ENCODE measurements at places on chromosomes 2 and 18.

- DNase-seq = no peak
Observed at GRCh38 chr2:177727577-177728398, 335.2 kb downstream of the AGPS start.

GRCh38 chr2:31533036-31533435 is 47.7 kb downstream of the SRD5A2 start:
- no peak for DNase-seq

- DNase-seq = no peak
Observed at GRCh38 chr18:5842653-5843052, 52.7 kb downstream of the TMEM200C start.

DNA sequence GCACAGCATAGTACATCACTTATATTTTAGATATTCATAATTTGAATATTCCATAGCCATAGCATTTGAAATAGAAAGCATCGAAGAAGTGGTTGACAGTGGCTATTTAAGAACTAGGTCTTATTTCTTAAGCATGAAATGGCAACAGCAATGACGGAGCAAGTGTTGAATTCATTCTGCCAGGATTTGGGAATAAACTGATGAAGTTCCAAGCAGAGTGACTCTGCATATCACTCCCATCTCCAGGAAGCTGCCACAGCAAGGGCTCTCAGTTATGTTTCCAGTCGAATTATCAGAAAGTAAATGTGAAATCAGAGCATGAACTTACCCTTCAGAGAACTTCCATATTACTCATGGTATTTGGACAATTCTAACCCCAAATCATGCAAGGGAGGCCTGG is 208.1 kb downstream of the IKZF2 start:
- DNase-seq = no peak

DNA sequence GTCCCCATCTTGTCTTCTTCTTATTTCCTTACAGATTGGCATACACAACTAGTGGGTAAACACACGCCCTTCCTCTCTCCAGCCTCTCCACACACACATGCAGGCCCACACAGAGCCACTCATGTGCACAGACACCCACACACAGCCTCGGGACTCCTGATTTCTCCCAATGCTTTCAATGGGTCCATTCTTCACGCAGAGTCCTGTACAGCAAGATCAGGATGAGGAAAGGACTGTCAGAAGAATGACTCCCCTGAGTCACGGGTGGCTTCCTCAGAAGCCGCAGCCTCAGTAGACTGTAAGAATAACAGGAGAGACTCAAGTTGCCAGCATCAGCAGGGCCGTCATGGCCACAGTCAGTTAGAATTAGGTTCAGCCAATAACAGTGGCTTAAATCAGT is 109.1 kb upstream of the GLI2 start:
- DNase-seq = no peak

DNA sequence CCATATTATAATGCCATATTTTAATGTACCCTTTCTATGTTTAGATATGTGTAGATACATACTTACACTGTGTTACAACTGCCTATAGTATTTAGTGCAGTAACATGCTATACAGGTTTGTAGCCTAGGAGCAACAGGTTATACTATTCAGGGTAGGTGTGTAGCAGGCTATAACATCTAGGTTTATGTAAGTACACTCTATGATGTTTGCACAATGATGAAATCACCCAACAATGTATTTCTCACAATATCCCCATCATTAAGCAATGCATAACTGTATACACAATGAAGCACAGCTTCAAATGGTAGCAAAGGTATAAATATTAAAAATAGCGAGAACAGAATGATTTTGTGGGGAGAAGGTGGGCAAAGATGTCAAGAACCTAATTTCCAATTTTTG is 117.8 kb downstream of the DYM start:
- peak; percentile 44 for DNase-seq

DNA sequence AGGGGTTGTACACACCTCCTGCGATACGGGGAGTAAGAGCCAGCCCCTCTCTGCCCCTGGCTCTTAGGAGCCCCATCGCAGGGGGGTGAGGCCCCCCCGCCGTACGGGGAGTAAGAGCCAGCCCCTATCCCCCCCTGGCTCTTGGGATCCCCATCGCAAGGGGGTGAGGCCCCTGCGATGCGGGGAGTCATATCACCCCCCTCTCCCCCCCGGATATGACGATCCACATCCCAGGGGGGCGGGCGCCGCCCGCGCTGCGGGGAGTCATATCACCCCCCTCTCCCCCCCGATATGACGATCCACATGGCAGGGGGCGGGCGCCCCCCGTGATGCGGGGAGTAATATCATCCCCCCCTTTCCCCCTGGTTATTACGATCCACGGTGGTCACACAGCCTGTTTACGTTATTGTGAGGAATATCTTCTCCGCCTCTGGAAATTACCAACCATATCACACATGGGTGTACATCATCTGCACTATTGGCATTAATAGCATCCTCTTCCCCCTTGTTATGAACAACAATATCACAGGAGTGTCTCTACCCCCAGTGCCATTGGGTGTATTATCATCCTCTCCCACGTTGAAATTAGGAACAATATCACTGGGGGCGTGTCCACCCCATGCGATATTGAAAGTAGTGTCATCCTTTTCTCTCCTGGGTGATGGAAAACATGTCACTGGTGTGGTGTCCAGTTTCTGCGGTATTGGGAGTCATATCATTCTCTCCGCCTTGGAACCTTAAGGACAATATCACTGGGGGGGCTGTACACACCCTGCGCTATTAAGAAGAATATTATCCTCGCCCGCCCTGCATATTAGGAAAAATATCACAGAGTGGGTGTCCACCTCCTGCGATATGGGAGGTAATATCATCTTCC is 24.7 kb upstream of the NAGK start:
- DNase-seq = no peak

- DNase-seq = no peak
Observed at GRCh38 chr2:218033208-218033589, 30.4 kb upstream of the TNS1 start.

GRCh38 chr2:238789317-238789806 is 58.5 kb upstream of the TWIST2 start:
- no peak for DNase-seq

DNA sequence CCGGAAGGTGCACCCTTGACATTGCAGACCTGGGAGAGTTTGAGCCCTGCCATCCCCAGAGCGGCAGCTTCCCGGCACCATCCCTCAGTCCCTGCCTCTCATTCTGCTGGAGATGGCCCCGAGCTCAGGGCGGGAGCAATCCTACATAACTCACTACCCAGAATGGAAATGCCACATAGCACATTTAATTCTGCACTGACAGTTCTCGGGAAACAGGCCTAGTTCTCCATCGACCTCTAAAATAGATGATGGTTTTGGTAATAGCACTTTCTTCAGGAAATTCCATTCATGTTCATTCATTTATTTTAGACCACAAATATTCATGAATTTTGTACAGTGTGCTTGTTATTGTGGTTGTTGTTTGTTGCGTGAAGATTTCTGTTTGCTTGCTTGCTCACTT is 92.9 kb upstream of the SLC14A2 start:
- no peak for DNase-seq

- DNase-seq = no peak
Observed at GRCh38 chr2:20015482-20016083, 3.1 kb upstream of the MATN3 start.

DNA sequence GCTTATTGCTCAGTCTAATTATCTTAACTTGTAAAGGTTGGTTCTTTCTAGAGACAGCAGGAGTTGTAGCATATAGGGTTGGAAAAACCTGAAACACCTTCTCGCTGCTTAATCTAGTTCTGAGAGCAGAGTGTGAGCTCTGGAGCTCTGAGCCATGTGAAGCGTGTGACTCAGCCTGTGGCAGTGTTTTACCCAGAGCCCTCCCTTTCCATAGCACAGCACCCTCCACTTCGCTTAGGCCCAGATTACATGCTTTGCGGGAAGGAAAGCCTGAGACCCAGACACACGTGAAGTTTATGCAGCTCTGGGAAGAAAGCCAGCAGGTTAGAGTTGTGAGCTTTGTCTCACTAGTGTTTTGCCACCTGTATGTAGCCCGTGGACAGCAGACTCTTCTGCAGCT is 74.5 kb downstream of the INPP4A start:
- DNase-seq = no peak

GRCh38 chr2:176747506-176747905 is 465.1 kb upstream of the HNRNPA3 start:
- no peak for DNase-seq

DNA sequence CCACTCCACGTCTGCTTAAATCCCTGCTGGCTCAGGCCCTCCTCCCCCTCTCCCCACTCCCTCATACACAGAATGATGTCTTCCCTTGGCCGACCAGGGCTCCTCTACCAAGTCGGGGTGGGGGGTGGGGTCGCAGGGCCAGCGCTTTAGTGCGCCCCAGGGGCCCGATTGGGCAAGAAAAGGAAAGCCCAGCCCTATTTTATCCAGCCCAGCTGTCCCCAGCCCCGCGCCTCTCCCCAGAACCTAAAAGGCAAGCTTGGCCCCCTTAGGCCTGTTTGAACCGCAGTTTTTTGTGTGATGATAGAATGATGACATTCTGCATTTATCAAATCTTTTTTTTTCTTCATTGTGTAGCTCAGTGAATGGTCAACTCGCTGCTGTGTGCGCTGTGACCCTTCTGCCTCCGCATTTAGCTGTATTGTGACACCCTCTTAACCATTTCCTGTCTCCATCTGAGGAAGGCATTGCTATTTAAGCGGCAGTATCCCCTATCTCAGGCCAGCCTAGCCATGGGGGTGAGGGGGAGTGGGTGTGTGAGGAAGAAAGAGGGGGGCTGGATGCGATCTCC is 231.4 kb downstream of the HAUS1 start:
- no peak for DNase-seq

- DNase-seq = no peak
Observed at GRCh38 chr18:74556126-74556525, 21.8 kb downstream of the CNDP1 start.

Measured in epithelial cell of prostate (primary cell).